Stomach (tissue), 19 donors: ENCODE measurements at places on chromosomes 3 and 15. TPM values are rescaled to one million over a fixed set of nuclear protein-coding genes. Genes with fewer than 3 reads are reported as not detected.

CHMP2B gene
- total RNA-seq, result 17.1 TPM

GRCh38 chr3:153144779-153145178, 17.2 kb upstream of the RAP2B start:
- DNase-seq, result no peak

- DNase-seq, result no peak
These were observed 38.9 kb downstream of the SLCO3A1 start for GRCh38 chr15:91892436-91892835.

DNA sequence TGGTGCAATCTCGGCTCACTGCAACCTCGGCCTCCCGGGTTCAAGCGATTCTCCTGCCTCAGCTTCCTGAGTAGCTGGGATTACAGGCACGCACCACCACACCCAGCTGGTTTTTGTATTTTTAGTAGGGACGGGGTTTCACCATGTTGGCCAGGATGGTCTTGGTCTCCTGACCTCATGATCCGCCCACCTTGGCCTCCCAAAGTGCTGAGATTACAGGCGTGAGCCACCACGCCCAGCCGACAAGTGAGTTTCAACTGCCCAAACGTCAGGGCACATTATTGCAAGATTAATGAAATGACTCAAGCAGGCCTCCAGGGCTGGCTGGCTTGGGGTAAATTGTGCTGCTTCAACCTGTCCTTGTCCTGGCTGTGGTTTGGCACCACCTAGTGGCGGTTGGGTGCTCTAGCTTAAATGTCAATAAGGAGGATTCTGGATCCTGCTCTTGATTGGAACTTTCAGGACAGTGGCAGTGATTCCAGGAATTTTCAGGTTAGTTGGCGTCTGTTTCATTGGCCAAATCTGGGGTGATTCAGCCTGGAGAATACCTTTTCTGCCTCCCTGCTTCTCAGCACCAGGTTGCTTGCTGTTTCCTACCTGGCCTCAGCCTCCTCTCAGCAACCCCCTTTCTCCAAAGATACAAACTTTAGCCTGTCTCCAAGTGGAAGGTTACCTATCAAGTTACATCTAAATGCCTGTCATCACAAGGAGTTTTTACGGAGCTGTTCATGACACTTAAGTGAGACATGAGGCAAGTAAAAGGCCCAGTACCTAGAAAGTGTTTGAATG, 32.4 kb upstream of the SACM1L start:
- DNase-seq, result peak; percentile 93

DNA sequence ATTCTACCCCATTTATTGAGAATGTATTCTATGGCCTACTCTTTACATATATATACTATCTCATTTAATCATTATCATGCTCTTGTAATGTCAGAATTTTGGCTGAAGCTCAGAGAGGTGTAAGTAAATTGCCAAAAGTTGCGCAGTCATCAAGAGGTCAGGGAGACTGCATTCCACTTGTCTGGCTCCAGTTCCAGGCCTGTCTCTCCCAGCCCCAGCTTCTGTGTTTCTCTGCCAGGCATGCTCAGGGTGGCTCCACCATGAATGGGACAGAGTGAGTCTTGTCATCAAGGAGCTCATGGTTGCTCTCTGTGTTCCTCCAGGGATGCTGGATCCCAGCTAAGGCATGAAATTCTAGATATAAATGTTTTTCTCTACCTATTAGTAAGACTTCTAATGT, 635.1 kb upstream of the MDFIC2 start:
- no peak for DNase-seq

DNA sequence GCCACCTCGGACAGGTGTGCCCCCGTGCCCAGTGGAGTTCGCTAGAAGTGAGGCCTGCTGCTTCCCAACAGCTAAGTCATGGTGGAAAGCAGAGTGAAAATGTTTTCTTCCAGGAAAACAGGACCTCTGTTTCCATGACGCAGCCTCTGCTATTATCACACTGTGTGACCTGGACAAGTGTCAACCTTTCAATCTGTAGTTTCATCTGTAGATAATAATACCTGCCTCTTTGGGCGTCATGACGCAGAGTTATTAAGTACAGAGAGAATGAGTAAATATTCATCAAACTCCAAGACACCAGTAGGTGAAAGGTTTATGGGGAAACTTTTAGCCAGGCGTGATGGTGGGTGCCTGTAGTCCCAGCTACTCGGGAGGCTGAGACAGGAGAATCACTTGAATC, 62.3 kb downstream of the TMEM44 start:
- peak; percentile 47 for DNase-seq

ZNF619 gene
- total RNA-seq, result 4.5 TPM

DNA sequence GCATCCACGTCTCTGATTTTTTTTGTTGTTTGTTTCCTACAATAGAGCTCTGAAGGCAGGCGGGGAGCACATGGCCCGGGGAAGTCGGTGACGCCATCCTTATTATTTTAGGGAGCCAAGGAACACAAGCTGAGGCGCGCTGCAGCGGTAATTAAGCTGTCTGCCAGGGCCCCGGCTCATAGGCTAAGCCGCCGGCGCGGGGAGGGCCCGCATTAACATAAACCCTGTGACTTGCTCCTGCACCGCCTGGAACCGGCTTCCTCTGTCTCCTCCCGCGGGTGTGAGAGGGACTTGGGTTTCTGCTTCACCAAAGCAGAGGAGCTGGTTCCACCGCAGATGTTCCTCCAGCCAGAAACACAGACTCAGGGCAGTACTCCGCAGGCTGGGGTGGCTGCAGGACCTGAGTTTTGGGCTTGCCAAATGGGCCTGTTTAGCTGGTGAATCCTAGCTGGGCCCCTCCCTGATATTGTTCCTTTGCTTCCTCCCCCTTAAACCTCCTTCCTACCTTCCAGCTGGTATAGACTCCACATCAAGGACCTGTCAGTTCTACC, 25.3 kb downstream of the ANP32A start:
- DNase-seq, result peak; percentile 91

- peak; percentile 47 for DNase-seq
These were observed 30.0 kb downstream of the MB21D2 start for GRCh38 chr3:192887701-192888100.

VEPH1 gene
- total RNA-seq, result 1.5 TPM

ZNF860 gene
- not detected for total RNA-seq

ITGA11 gene
- total RNA-seq, result 4.5 TPM

SAXO2 gene
- 0.14 TPM for total RNA-seq

DNA sequence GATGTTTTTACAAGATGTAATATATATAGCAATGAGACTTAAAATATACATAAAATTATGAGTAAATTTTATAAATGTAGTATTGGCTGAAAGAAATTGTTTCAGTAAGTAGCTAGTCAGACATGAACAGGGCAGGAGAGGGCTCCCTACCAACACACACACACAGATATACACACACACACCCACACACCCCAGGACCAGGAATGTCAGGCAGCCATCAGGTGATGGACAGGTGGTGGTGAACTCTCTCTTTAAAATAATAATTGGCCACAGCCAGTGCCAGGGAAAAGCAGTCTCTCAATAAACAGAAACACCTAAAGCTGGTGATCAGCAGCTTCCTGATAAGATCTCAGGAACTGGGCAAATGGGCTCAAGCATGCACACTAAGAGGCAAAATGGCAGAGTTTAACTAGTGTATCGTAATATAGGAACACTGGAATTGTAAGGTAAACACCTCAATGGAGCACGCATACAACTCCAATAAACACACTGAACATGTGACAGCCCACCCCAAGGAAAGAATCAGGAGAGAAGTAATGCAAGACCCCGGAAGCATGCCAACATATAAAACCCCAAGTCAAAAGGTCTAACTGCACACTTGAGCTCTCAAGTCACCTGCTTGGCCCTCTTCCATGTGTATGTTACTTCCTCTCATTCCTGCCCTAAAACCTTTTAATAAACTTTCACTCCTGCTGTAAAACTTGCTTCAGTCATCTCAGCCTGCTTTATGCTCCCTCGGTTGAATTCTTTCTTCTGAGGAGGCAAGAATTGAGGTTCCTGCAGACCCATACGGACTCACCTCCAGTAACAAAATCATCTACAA, 1034.1 kb upstream of the SEMA6D start:
- DNase-seq, result no peak

GRCh38 chr3:74443102-74443501, 171.4 kb downstream of the CNTN3 start:
- no peak for DNase-seq

- DNase-seq, result peak; percentile 36
These were observed 30.0 kb upstream of the SLC6A1 start for GRCh38 chr3:10962481-10963036.

DNA sequence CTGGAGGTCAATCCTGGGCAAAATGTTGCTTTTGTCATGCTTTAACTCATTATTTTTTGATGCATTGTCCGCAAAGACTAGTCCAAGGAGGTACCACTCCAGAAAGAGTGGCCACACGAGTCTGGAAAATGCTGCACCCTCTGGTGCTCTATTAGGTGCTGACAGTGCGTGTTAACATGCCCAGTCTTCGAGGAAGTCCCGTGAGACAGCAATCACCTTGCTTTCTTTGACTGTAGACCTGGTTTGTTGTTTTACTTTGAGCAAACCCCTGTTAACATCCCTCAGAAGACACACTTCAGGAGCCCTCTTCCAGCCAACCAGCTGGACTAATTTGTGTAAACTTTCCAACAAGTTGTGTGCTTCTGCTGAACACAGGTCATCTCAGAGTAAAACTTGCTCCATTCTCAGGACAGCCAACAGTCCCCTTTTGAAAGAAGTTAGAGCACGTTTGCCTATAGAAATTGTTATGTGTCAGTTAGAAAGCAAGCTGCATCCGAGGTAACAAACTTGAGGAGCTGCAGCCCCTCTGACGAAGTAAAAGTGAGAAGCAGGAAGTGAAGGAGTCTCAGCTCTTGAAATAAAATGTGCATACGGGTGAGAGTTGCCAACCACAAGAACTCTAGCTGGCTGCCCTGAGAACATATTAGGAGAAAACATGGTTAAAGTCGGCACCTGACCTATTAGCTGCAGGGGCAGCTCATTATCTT, 205.0 kb downstream of the LPP start:
- DNase-seq, result no peak

RYR3 gene
- total RNA-seq, result 13.6 TPM

MYL3 gene
- total RNA-seq, result not detected

NR2E3 gene
- 0.37 TPM for total RNA-seq

DNA sequence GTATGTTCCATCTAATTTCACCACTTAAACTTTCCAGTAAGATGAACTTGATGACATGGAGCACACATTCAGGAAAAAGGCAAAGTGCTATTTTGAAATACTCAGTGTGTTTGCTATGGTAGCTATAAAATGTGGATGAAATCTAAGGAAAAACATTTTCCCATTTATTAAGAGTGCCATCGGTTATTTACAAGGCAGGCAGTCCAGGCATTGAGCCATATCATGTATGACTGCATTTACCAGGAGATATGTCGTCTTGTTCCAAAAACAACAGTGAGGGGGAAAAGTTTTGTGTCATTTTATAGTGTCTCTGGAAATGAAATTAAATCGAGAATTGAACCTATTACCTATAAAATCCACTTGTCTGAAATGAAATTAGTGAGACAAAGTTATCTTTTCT, 13.7 kb downstream of the ANXA2 start:
- DNase-seq, result no peak

DNA sequence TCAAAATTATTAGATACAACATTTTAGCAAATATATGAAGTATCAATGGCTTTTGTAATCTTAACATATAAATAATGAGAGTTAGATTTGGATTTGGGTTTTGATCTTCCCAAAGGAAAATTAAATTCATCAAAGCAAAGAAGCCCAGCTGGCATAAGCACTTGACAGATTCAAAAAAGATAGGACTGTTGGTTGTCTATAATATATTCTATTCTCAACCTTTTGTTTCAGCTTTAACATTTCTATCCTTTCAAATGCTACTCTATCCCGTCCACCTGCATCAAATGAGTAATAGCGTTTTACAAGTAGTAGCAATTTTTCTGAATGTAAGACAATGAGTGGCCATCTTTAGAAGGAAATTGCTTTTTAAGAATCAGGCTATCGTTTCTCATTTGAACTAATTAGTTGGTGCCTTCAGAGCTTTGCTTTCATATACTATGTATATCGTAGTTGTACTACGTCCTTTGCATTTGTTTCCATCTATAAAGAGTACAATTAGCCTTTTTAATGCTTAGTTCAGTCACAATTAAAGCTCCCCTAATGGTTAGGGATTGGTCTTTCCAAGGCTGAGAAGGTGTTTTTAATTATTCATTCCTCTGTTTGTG, 278.0 kb downstream of the UBE2E2 start:
- DNase-seq, result no peak

GRCh38 chr3:189778340-189778950, 147.3 kb downstream of the TP63 start:
- DNase-seq, result no peak

DNA sequence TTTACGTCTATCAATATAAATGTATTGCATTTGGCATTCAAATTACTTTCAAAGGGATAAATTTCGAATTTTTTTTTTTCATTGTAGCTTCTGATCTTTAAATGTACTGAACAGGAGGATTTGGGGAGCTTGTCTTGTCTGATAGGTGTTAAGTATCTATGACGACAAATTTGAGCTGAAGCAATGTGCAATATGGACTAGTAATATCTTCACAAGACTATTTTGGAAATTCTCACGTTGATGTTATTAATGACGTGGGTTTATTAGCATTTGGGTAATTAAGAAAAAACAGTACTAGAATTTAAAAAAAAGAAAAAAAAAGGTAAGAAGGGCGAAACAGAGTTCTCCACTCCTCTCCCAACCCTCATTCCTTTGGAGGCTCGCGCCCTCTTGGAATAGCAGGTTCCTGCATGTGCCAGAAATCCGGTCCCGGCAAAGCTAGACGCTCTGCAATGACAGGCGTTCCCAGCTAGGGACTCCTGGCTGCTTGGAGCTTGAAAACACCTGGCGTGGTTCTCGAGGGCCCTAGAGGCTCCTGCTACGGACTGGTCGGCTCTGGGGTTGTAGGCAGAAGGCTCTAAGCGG, 648 bp upstream of the P2RY1 start:
- DNase-seq, result no peak

GCSAM gene
- not detected for total RNA-seq

COL8A1 gene
- total RNA-seq, result 12.5 TPM

- DNase-seq, result no peak
These were observed 42.5 kb downstream of the ZNF445 start for GRCh38 chr3:44434834-44435510.

TIMP4 gene
- total RNA-seq, result 9.9 TPM

DNA sequence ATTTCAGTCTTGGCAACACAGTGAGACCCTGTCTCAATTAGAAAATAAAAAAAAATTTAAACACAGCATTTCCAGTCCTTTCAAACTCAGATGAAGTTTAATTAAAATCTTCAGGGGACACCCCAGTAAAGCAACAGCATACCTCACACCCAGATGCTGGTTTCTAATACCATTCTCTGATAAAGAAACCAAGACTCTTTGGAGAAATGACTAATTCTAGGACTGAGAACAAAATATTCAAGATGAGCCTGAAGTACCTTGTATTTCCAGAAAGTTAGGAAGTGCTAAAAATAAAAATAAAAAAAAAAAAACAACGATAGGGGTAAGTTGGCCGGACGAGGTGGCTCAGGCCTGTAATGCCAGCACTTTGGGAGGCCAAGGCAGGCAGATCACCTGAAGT, 14.0 kb upstream of the MAP4 start:
- no peak for DNase-seq

DNA sequence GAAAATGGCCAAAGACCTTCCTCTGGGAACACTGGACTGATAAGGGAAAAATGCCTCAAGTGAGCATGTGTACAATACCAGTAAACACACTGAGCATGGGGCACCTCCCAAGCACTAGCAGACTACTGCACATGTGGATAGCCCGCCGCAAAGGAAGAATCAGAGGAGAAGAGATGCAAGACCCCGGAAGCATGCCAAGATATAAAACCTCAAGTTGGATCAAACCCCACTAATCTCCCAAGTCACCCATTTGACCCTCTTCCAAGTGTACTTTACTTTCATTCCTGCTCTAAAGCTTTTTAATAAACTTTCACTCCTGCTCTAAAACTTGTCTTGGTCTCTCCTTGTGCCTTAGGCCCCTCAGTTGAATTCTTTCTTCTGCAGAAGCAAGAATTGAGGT, 121.1 kb upstream of the PLAAT1 start:
- DNase-seq, result no peak

LRTM1 gene
- total RNA-seq, result not detected

ROBO1 gene
- 174 TPM for total RNA-seq
